ENCODE measurements at places on chromosomes 11 and 22.

GRCh38 chr11:44320289-44320973 is 10.5 kb upstream of the ALX4 start:
- DNase-seq, result no peak

- DNase-seq, result no peak
These were observed 20.2 kb downstream of the IGLL5 start for GRCh38 chr22:22907551-22908494.

- DNase-seq, result no peak
These were observed 1219.8 kb upstream of the RAG2 start for GRCh38 chr11:37817727-37818270.

DNA sequence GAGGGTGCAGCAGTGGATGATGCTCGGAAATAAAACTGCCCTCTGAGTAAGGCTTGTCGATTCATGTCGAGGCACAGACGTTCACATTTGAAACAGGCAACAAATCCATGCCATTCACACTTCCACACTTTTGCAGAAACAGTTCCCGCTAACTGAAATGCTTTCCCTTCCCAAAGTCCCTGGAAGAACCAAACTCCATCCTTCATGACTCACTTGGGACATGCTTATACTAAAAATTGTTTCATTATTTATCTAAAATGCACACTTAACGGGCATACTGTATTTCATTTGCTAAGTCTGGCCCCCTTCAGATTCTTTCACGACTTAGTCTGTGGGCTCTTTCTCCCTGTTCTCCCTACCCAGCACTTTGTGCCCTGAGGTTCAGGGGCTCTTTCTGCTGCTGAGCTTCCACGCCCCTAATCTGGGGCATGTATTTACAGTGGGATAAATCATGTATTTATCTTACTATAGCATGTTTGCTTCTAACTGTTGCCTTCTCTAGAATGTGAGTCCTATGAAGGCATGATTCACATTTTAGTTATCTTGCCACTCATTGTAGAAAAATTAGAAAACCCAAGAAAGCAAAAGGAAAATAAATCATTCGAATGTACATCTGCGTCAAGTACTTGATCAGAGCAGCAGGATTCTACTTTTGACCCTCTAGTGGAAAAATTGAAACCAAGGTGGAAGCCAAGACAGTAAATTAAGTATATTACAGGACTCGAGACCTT is 12.5 kb downstream of the SCGB1A1 start:
- DNase-seq, result no peak

- DNase-seq, result no peak
These were observed 3.8 kb upstream of the CCDC86 start for GRCh38 chr11:60838132-60838531.

- DNase-seq, result peak; percentile 65
These were observed at the start of gene IFITM1 for GRCh38 chr11:313787-314553. Gene IFITM1, plus strand, starts transcription at chr11:314040. Its CDS starts 131 bp downstream, at chr11:314171.

DNA sequence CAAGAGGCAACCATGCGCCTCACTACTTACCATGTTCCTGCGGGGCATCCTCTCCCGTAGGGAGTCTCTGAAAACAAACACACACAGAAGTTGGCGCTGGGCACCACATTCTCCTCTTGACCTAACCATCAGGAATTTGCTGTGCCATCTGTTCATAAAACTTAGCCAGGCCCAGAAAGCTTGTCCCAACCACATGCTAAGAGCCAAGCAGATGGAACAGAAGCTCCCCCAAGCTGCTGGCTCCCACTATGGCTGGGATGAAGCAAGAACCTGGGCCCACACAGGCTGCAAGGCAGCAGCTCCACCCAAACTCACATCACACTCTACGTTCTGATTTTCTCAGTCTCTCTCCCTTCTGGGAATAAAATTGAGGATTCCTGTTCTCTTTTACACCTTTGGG is 17.4 kb downstream of the HPS4 start:
- no peak for DNase-seq

DNA sequence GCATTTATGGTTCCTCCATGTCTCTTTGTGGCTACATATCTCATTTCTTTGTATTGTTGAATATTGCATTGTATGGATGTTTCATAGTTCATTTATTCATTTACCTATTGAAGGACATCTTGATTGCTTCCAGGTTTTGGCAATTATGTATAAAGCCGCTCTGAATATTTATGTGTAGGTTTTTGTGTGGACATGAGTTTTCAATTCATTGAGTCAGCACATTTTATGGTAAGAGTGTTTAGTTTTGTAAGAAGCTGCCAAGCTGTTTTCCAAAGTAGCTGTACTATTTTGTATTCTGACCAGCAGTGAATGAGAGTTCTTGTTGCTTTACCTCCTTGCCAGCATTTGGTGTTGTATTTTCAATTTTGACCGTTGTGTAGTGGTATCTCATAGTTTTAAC is 39.2 kb downstream of the KDM2A start:
- no peak for DNase-seq

DNA sequence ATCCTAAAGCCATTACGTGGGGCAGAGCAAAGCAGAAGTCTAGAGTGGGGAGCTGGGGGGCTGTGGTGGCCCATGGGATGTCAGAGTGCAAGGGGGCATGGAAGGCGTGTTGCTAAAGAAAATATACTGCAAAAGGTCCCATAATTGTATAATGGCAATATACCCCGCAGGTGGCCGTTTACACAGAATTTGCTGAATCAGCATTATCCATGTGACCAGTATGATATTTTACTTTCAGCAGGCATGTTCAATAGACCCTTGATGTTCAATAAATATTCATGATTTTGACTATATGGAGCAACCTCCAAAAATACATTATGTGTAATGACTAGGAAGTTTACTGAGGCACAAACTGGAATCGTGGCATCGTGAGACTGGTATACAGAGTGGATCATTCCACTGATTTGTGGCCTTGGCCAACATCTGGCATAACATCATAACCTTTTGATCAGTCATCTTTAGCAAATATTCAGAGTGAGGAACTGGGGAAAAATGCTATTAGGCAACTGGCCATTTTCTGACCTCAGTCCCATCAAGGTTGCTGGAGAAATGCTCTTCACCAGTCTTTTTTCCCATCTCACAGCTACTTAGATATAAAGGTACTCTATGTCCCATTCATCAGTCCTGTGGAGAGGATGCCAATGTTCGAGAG is 29.3 kb upstream of the PPP2R1B start:
- no peak for DNase-seq

DNA sequence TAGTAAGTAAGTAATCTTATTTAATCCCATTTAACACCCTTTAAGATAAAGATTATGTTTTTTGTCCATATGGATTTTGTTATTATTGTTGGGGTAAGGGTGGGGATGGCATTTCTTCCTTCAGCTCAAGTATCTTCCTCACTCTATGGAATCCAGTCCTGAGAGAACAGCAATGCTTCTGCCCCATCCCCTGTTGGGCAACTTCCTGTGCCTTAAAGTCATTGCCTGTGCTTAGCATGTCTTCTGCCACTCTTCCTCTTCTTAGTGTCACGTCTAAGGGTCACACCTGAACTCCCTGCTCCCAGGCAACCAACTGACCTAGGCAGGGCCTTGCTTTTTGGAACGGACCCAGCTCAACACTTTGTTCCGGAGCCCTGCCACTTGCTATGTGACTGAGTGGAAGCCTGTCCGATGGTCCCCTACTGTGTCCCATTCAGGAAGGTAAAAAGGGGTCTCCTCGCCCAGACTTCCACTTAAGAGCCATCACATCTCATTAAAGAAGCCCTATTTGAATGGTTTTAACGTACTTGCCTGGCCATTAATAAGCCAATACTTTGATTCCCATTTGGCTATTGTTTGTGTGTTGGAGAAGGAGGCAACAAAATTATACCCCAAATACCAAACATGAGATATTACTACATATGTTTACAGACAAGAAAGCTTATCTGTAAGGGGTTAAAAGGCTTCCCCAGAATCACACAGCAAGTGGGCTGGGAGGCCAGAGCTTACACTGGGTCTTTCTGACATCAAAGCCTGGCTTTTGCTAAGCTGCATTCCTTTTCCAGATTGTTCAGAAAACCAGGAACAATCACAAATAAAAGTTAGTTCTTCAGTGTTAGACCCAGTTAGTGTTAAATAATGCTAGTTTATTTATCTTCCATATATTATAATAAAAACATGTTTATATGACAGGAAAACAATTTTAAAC is 59.2 kb downstream of the RAB38 start:
- no peak for DNase-seq

DNA sequence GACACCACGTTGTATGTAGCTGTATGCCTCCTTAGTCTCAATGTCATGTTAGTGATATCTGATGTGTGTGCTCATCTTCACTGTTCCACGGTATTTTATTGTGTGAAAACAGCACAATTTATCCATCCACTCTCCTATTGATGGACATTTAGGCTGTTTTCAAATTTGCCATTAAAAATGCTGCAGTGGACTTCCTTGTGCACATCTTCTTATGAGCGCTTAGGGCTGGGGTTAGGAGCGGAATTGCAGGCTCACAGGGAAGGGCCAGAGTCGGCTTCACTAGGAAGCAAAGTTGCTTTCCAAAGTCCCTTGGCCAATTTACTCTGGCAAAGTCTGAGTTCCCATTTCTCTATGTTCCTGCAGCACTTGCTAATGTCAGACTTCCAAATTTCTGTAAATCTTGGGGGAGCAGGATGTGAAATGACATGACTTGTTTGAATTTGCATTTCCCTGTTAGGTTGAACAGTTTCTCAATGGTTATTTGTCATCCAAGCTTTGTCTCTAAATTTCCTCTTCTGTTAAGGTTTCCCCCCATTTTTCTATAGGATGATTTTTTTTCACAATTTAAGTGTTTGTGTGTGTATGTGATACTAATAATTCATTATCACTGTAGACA is 75.4 kb downstream of the MYEOV start:
- DNase-seq, result no peak

- DNase-seq, result no peak
These were observed 1.3 kb downstream of the GRIK4 start for GRCh38 chr11:120512739-120513435.

DNA sequence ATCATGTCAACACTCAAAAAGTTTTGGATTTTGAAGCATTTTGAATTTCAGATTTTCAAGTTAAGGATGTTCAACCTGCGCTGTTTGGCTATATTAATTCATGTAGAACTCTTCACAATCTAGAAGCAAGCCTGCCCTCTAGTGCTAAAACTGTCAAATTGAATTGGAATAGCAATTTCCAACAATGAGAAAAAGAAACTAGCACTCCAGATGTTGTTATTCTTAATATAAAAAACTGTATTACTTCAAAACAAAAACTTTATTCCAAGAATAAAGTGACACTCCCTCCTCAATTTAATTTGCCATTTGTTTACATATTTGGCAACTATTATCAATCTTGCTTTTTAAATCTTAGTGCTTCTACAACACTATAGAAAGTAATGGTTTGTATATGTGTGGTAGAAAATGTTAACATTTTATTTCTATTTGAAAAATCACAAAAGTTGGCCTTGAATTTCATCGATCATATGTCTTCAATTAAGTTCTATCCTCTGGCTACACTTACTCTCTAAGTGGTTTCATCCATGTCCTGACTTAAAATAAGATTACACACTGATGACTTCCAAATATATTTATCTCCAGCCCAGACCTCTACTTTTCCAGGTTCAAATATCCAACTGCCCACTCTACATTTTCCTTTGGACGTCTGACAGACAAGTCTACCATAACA is 36.6 kb downstream of the DCUN1D5 start:
- peak; percentile 24 for DNase-seq

- DNase-seq, result no peak
These were observed 386.7 kb downstream of the TBC1D22A start for GRCh38 chr22:47148956-47149728.

DNA sequence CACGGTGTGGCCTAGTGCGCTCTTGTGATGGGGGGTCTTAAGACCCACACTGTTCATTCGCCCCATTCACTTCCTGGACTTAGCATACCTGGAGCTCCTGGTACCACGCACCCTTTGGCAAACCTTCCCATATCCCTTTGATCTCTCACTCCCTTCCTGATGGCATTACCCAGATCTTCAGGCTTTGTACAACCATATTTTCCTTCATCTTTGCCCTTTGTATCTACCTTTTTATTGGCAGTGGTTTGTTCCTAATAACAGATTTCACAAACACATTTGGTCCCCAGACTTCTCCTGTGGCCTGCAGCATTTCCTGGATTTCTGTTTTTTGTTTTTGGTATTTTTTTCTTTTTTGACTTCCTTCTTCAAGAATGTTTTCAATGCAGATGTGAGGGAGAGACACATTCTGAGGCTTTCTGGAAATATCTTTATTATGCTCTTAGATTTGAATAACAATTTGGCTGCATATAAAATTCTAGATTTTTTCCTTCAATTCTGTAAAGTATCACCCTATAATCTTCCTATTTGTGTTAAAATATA is 16.1 kb upstream of the IFITM3 start:
- no peak for DNase-seq

All from smooth muscle cell of the brain vasculature (primary cell).